ENCODE measurements at places on chromosomes 1 and 21.
A peak's percentile ranks its signal among the peaks of the same experiment; 100 is the strongest.

DNA sequence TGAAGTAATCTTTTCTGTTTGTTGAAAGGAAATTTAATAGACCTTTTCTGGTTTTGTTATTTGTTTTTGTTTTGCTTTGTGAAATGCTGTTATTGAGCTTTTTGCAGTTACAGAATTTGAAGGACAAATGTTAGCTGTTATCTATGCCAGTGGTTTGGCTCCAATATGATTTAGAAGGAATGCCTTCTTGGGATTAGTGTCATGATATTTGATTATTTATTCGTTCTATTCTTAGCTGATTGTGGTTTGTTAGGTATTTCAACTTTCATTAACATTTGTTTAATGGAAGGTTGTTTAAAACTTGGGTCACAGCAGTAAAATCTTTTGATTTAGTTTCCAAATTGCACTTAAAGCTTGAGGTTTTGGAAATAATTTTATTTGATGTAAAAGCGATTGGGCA, 33.5 kb downstream of the ADGRL2 start:
- no peak for DNase-seq

DNA sequence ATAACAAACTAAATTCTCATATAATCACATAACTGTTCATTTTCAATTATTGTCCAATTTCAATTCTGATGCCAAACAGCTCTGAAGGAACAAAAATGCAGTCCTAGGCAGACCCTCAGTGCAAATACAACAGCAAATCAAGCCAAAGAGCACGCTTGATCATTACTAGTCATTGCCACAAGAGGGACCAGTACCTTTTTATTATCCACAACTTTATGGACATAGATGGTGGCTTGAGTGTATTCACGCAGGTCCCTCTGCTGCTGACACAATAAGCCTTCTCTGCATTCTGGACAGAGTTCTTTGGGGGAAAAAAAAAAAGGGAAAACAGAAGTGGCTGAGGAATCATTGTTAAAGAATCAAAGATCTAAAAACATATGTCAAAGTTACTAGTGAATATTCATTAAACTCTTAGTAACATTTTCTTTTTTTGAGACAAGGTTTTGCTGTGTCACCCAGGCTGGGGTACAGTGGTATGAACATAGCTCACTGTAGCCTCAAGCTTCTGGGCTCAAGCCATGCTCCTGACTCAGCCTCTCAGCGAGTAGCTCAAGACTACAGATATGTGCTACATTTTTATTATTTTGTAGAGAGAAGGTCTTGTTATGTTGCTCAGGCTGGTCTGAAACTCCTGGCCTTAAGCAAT, 34.3 kb upstream of the RAP1GAP start:
- peak; percentile 25 for DNase-seq

GRCh38 chr1:156789621-156790318, 22.4 kb downstream of the PRCC start:
- no peak for DNase-seq

- peak; percentile 84 for DNase-seq
These were observed 32.9 kb upstream of the TADA1 start for GRCh38 chr1:166908942-166909341.

- no peak for DNase-seq
These were observed 8.1 kb downstream of the CD247 start for GRCh38 chr1:167510244-167510643.

DNA sequence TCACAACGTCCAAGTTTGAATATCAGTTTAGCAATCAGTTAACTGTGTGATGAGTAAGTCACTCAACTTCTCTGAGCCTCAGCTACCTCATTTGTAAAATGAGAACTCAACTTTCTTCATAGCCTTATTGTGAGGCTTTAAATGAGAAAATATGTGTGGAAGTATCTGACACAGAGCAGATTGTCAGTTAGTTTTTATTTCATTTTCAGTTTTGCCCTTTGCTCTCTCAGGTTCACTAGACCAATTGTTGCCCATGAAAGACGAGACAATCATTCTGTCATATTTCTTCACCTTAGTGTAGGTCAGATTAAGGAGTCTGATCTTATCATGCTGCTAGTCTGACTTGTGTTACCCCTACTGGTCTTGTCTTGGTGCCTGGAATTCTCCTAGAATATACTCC, 232.8 kb upstream of the PTBP2 start:
- peak; percentile 22 for DNase-seq

DNA sequence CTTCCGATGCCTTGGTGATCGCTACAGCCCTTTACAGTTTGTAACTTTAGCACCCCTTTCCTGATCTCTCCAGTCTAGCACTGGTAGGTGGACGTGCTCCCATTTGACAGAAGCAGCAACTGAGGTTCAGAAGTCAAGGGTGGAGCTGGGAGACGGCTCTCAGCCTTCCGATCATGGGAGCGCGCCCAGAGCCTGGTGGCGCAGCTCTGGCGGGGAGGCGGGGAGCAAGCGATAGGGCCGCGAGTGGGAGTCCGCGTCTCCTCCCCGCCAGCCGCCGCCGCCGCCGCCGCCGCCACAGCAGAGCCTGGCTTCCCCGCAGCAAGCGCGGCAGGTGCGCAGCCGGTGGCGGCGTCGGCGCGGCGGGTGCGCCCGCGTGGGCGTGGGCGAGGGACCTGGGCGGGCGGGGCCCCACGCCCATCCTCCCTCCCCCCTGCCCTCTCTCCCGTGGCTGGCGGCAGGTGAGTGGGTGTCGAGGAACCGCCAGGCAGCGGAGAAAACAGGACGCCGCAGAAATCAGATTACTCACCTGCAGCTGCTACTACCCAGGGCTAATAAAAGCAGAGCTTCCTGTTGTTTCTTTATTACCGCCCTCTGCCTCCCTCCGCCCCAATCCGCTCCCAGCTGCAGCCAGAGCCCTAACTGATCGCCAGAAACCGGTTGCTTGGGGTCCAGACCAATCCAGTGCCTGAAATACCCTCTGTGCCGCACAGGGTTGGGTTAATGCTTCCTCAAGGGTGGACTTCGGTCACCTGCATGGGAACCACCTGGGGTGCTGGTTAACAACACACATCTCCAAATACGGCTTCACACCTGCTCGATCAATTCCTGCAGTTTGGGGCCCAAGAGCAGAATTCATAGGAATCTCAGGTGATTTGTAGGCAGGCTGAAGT, 60.2 kb upstream of the ID3 start:
- DNase-seq: peak; percentile 4

GRCh38 chr1:166944186-166944967, 31.0 kb downstream of the ILDR2 start:
- no peak for DNase-seq

DNA sequence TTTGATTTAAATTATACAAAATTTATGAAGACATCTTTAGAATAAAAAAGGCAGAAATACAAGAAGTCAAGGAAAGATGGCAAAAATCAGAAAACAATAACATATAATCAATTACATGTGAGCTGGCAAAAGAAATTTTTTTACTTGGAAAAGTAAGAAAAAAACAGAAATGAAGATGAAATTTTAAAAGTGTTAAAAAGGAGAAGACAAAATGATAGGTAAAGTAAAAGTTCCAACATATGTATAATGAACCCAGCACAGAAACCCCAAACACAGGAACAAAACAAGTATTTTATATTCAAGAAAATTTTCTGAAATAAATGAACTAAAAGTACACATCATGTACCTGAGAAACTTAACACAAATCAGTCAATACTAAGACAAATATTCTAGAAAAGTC, 63.4 kb downstream of the USP1 start:
- DNase-seq: no peak

DNA sequence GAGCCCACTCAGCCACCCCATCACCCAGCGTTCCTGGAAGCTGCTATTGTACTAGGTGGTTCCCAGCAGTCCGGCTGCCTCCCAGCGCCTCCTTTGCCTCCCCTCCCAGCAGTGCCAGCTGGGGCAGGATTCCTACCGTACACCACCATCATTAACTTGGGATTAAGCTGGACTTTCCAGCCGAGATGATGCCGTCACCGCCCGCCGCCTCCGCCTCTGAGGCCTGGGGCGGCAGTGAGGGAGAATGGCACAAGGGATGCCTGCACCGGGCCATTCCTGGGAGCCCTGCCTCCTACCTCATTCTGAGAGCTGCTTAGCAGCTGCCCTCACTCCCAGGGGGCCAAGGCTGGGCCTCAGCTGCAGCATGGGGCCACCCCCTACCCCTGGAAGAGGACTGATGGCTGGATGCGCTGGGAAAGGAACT, 13.2 kb downstream of the CNTN2 start:
- DNase-seq: no peak

DNA sequence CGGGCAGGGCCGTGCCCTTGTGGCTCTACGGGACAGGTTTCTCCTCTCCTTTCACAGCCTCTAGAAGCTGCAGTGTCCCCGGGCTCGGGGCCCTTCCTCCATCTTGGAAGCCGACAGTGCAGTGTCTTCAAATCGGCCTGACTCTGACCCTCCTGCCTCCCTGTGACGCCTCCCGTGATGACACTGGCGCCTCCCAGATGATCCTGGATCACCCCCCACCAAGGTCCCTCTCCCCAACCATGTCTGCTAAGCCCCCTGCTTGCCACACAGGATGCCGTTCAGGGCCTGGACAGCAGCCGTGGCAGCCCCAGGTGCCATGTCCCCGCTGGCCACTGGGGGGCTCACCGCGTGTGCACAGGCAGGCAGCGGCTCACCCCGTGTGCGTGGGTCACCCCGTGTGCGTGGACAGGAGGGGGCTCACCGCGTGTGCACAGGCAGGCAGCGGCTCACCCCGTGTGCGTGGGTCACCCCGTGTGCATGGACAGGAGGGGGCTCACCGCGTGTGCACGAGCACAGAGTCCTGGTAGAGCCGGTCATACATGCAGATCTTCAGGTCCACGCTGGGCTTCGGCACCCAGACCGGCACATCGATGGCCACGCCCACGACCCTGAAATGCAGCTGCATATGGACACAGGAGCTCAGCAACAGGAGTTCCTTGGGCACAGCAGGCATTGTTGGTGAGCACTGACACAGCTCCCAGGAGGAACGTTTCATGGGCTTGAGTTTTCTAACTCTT, 24.9 kb upstream of the TMEM52 start:
- DNase-seq: peak; percentile 41

- DNase-seq: no peak
These were observed 53.5 kb upstream of the DUSP10 start for GRCh38 chr1:221795380-221795779.

- no peak for DNase-seq
These were observed 56.7 kb upstream of the ATP1A1 start for GRCh38 chr1:116316373-116316772.

DNA sequence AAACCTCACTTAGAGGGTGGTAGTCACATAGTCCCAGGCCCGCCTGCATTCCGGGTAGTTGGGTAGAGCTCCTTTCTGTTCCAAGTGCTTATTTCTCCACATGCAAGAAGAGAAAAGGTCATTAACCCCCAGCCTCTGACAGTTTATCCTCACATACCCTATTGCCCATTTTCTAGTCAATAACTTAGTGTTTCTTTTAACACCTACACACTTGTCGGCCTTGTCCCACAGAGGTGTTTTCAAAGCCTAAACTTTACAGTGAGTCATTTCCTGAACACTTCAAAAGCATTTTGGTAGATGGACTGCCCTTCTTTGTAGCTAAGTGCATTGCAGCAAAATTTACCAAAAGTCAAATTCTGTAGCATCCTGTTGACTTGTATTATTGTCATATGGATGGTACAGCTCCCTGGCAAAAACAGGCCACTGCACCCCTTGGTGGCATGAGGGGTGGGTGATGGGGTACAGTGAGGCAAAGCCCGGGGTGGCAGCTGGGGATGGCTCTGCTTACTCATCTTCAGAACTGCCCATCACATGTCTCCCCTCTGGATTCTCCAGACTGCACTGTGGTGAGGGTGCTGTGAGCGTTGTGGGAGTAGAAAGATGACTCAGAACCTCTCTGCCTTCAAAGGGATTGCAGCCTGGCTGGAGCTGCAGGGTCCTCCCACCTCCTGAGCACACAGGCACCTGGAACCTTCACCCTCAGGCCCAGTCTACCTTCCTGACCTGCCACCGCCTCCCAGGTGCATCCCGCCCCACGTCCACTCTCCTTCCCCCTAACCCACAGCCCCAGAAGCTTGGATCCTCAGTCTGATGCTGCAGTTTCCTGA, 45.8 kb upstream of the DMRTB1 start:
- DNase-seq: no peak

DNA sequence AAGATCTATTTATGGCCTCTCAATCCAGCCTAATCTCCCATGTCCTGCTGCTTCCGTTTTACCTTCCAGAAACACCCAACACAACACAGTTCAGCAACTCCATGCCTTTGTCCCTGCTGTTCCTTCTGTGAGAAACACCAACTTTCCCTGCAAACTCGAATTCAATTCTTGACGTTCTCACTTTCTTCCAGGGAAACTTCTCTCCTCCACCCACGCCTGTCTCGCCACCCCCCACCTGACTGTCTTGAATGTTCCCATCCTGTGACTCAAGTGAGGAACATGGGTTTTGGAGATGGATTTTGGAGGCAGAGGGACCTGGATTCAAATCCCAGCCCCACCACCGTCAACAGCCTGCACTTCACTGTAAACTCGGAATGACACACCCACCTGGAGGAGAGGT, 44.8 kb downstream of the GRHL3 start:
- no peak for DNase-seq

- DNase-seq: no peak
These were observed 2.4 kb downstream of the LRP8 start for GRCh38 chr1:53325326-53326087.

- no peak for DNase-seq
These were observed 198.6 kb upstream of the EDN2 start for GRCh38 chr1:41682845-41683625.

GRCh38 chr1:151805066-151805820, at the start of gene LINGO4:
Gene LINGO4 (minus strand): TSS chr1:151805419. CDS start chr1:151802704, 2,715 bp downstream.
- no peak for DNase-seq

DNA sequence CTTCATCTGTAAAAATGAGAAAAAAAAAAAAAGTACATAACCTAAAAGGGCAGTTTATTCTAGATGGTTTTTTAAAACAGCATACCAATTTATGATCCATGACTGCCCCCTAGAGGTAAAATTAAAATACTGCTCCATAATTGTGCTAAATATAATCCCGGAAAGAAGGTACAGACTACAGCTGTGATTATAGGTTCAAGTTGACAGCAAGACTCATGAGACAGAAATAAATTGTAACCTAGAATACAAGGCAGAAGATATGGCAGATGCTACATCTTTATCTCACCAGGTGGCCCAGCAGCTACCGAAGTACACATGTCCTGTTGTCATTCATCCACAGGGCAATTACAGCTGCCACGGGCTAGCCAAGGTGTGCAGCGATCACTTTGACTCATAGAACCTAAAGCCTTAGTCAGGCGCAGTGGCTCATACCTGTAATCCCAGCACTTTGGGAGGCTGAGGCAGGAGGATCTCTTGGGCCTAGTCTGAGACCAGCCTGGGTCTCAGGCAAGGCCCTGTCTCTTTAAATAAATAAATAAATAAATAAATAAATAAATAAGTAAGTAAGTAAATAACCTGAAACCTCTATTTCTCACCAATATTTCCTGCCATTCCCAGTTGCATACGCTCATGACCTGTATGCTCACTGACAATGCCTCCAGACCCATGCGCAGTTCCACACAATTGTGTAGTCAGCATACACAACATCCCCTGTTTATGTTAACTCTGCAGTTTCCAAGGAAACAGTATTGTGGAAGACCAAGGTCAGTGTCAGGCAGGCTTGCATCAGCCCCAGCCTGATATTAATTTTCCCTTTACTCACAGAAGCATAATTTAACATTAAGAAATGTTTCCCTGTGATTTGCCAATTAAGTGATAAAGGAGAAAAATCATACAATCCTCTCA, 18.3 kb upstream of the PPIE start:
- peak; percentile 89 for DNase-seq
